Epithelial cell of esophagus (primary cell): ENCODE measurements at places on chromosomes 6 and 20.
A peak's percentile ranks its signal among the peaks of the same experiment; 100 is the strongest.

DNA sequence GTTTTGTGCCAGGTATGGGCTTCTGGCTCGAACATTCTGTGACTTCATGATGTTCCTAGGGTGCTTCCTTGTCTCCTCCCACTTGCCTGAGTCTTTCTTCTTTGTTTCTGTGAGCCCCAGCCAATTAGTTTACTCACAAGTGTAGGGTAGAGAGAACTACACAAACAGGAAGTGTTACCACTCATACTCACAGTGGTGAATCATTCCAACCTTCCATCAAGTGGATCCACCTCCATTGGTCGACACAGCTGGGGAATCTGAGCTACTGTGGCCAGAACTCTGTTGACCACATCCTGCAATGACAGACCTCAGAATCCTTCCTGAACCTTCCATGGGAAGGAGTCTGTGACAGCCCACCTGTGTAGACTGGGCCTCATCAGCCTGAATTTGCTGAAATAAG lies 76.8 kb downstream of the UNC5CL start:
- DNase-seq, result peak; percentile 98

- no peak for DNase-seq
These were observed 20.2 kb upstream of the SLC22A7 start for GRCh38 chr6:43277643-43278523.

GRCh38 chr20:39983655-39984054 lies 705.4 kb downstream of the MAFB start:
- no peak for DNase-seq

DNA sequence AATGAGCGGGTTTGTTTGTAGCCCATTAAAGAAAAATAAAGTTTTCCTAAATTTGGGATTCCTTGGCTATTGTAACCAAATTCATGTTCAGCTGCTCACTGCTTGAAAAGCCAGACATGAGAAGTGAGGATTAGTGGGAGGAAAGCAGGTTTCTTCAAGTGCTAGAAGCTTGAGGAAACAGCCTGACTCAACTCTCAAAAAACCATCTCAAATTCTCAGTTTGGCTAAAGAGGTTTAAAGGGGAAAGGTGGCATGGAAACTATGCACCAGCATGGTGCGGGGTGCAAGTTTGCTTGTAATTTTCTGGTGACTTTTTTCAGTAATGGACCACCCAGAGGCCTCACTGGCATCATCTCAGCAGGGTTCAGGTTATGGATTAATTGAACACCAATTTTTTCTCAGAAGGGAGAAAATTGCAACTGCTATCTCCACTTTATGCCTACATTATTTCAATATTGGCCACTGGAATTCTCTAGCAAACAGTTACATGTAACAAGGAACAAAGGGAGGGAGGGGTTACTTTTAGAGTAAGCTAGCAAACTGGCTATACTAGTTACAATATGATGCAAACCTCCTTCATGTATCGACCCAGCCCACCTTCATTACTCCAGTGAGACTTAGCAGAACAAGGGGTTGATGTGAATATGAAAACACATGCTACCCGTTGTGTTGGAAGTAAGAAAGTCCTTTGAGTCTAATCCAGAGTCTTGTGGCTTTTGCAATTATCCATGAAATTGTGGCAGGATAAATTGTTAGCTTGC lies 85.0 kb upstream of the IFNGR1 start:
- peak; percentile 79 for DNase-seq

DNA sequence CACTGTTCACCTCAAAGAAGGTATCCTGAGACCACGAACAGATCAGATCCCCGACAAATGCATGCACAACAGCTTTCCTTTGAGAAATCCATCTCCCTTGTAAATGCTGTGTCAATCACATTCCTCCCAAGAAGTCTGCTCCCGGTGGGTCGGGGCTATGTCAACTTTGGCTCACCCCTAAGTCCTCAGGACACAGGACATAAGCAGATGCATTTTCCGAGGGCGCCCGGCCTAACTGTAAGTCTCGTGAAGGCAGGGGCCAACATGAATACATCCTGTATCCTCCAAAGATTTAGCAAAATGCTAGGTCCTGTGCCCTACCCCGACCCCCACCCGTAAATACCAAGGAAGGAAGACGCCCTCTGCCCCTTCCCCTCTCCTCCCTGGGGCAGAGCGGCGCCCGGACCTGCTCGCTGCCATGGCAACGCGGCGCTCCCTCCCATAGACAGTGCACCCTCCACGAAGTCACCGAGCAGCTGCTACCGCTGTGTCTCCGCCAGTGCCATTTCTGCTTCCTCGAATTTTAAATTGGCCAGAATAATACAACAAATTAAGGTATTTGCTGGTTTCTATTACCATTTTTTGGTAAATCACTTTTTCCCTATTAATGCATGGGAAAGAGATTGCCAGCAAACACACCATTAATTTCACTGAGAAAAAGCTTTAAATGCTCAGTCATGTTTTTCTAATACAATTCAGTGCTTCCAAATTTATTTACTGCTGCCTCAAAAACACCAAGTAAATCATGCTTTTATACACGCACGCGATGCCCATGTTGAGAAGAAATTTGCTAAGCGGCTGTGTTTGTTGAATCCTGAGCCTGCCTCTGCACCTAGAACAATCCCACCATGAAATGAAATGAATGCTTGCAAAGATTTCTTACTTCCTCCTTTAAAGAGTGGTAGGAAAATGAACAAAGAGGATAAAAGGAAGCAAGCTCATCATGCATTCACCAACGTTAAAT lies 100.6 kb downstream of the PCSK2 start:
- DNase-seq, result no peak

GRCh38 chr20:62010551-62011402 lies 54.9 kb downstream of the TAF4 start:
- peak; percentile 60 for DNase-seq

- DNase-seq, result no peak
These were observed 11.7 kb downstream of the PARD6B start for GRCh38 chr20:50743087-50743486.

DNA sequence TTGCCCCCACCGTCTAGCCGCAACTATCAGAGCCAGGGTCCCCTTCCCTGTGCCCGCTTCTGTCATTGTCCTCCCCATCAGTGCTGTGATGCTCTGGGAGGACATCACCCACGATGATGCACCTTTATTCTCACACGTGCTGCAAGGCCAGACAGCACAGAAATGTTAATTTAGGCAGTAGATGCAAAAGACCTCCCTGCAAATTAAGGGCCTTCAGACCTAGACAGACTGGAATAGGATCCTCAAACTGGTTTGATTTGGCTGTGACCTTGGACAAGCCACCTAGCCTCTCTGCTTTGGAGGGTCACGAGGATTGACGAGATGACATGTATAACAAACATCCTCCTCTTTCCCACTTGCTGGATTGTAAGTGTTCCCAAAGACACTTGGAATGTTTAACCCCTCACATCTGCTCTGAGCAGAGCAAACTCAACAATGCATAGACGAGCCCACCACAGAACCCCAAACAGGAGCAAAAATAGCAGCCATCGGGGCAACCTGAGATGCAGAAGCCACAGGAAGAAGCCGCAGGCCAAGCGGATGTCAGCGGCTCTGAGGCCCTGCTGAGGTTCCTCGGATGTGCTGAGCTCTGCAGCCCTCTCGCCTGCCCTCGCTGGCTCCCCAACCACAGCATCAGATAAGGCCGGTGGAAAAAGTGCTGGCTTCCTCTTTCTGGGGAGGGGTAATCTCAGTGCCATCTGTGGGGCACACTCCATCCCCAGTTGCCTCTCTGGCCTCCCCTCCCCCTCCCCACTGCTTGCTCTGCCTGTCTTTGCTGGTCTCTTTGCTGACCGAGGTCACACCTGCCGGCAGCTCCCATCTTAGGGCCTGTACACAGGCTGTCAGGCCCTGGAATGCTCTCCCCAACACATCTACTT lies 35.3 kb downstream of the TOX2 start:
- DNase-seq, result no peak

- DNase-seq, result peak; percentile 82
These were observed 107.0 kb downstream of the POPDC3 start for GRCh38 chr6:105072798-105073199.

GRCh38 chr6:43405354-43405753 lies 22.0 kb upstream of the ABCC10 start:
- peak; percentile 74 for DNase-seq

GRCh38 chr20:47356220-47356525 lies 326 bp downstream of the ZMYND8 start:
- no peak for DNase-seq

DNA sequence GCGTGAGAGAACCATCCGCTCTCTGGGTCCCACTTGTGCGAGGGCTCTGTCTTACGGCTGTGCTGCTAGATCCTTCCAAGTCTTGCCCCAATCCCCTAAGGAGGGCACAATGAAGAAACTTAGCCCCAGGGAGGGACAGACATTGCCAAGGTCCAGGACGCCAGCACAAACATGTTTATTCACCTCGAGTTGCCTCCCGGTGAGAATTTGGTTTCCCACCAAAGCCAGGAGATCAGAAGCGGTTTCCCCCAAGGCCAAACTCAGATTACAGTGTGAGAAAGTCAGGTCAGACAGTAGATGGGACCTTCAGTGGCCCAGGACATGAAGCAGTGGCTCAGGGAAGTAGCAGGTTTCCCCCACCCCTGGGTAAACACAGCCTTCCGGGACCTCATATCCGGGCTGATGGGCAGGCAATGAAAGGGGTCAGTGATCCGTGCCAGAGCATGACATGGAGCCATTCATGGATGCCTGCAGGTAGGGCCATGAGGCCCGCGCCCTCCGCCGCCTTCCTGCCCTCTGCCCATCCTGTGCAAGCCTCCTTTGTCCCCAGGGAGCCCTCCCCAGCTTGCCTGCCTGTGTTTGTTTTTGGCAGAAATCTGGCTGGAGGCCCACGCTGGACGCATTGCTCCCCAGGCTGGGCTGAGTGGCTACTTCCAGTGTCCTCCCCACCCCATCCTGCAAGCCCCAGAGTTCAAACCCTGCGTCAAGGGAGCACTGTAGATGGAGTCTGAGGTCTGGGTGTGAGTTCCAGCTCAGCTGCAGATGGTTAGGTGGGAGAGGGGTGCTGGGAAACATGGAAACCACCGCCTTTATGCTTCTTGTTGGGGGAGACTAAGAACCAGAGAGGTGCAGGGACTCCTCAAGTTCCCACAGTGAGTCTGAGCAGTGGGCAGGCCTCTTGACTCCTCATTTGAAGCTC lies 2.0 kb downstream of the BPIFB2 start:
- no peak for DNase-seq

GRCh38 chr6:143288923-143289322 lies 161.6 kb downstream of the ADAT2 start:
- DNase-seq, result no peak
